ENCODE measurements at places on chromosomes 12 and 14. TPM values are rescaled to one million over a fixed set of nuclear protein-coding genes. Genes with fewer than 3 reads are reported as not detected.

DNA sequence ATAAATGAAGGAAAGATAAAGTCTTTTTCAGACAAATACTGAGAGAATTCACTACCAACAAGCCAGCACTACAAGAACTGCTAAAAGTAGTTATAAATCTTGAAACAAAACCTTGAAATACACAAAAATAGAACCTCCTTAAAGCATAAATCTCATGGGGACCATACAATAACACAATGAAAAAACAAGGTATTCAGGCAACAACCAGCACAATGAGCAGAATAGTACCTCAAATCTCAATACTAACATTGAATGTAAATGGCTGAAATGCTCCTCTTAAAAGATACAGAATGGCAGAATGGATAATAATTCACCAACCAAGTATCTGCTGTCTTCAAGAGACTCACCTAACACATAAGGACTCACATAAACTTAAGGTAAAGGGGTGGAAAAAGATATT is 7.7 kb upstream of the IQSEC3 start:
- no peak for DNase-seq
- peaks cover 47% of the 10 kb centered on the region for H3K27me3 ChIP-seq
- no peaks in the 10 kb centered on the region for H3K36me3 ChIP-seq
- no peaks in the 10 kb centered on the region for H3K4me1 ChIP-seq

DNA sequence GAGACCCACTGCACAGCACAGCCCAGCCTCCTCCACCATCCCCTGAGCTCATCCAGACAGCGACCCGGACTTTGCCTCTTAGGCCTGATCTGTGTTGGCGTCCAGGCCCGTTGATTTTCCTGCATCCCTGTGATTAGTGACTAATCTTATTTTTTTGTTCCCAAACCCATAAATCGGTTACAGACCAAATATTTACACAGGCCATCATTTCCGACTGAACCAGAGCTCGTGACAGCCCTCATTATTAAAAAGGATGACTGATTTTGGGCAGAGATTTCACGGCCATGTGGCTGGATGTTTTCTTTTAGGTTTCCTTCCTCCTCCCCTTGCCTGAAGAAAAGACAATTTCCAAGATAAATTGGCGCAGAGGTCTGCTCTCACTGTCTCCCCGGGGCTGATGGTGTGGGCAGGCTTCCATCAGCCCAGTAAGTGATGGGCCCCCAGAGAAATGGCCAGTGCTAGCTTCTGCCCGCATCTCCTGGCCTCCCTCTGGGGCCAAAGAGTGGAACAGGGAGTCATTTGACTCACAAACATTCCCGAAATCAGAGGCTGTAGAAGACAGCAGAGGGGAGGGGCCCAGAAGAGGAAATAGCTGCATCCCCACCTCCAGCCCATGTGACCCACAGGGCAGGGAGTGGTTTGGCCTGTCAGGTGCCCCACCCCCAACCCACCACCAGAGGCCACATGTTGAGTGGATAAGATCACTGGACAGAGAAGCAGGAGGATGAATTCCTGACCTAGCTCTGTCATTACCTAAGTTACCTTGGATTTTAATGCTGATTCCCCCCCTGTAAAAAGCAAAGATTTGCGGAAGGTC is 283.5 kb downstream of the KSR2 start:
- H3K27me3 ChIP-seq: no peaks in the 10 kb centered on the region
- H3K4me1 ChIP-seq: no peaks in the 10 kb centered on the region
- no peak for DNase-seq
- no peak overlapping the region for H3K4me3 ChIP-seq
- H3K36me3 ChIP-seq: no peaks in the 10 kb centered on the region

- no peaks in the 10 kb centered on the region for H3K36me3 ChIP-seq
- H3K27ac ChIP-seq: no peak overlapping the region
- DNase-seq: no peak
- no peaks in the 10 kb centered on the region for H3K27me3 ChIP-seq
- H3K4me3 ChIP-seq: no peak overlapping the region
- H3K4me1 ChIP-seq: peaks cover 13% of the 10 kb centered on the region
These were observed 40.0 kb upstream of the PAPOLA start for GRCh38 chr14:96461950-96462798.

DNA sequence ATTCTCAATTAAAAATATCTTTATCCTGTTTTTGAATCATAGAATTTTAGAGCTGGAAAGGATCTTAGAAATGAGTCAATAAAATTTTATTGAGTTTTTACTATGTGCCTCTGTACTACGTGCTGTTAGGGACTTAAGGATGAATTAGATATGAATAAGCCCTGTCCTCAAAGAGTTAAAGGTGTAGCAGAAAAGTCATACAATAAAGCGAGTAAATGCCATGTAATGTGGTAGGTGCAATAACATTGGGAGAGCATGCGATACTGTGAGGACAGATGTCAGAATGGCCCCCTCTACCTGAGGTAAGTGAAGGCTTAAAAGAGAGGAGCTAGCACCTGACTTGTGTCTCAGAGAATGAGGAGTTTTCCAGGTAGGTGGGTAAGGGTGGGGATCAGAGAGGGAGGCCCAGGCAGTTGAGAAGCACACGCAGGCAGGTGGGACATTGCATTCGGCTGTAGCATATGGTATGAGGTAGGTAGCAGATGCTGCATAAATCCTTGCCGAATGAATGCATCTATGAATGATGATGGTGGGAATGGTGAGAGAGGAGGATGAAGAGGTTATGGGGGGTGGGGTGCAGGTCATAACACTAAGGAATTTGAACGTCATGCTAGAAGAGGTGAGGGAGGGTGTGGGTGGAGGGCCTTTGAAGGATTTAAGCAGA is 35.4 kb upstream of the ATP23 start:
- H3K36me3 ChIP-seq: no peaks in the 10 kb centered on the region
- H3K27me3 ChIP-seq: peaks cover 24% of the 10 kb centered on the region
- H3K4me1 ChIP-seq: peaks cover 5% of the 10 kb centered on the region

SYNDIG1L gene
- total RNA-seq: not detected
